ENCODE measurements at places on chromosomes 1 and 21.

GRCh38 chr1:196193896-196194559, 414.2 kb downstream of the KCNT2 start:
- no peak for DNase-seq

DNA sequence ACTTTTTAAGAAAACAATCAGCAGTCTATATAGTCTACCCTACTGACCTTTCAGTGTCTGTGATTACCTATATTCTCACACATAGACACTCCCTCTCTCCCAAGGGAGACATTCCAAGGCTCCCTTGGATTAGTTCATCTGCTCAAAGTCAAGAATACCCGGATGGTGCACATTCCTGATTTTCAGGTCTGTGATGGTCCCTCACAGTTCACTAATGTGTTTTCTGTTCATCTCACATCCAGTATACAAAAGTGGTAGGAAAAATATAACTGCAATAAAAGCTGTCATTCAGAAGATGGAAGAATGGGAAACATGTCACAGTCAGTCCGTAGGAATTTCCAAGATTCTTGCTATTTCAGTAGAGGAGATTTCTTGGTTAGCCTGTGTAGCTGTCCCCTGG, 224.1 kb upstream of the CACYBP start:
- DNase-seq = no peak

DNA sequence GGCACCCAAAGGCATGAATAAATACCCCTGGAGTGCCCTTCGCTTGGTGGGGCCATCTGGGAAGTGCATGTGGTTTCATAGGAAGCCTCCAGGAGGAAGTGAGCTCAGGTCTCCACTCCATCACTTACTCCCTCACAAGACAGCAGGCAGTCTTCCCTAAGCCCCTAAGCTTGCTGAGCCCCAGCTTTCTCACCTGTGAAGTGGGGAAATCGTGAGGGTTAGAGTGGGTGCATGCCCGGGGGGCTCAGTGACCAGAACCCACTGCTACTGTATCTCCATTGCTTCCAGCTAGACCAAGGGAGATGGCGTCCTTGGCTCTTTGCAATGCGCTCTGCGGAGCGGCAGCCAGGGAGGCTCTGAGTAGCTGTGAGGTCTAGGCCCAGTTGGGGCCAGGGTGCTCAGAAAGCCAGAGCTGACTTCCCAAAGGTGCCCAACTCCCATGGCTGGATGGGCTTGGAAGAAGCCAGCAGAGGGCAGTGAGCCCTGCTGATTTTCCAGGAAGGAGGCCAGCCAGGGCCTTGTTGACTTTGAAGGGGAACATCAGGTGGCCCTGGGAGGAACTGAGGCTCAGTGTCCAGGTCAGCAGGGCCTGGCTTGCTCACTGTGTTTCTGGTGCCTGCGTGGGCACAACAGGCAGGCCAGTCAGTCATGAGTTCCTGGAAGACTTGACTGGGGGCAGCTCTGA, 27.3 kb downstream of the CDCP2 start:
- no peak for DNase-seq

- DNase-seq = peak; percentile 89
These were observed 27.8 kb downstream of the ECE1 start for GRCh38 chr1:21262293-21263051.

DNA sequence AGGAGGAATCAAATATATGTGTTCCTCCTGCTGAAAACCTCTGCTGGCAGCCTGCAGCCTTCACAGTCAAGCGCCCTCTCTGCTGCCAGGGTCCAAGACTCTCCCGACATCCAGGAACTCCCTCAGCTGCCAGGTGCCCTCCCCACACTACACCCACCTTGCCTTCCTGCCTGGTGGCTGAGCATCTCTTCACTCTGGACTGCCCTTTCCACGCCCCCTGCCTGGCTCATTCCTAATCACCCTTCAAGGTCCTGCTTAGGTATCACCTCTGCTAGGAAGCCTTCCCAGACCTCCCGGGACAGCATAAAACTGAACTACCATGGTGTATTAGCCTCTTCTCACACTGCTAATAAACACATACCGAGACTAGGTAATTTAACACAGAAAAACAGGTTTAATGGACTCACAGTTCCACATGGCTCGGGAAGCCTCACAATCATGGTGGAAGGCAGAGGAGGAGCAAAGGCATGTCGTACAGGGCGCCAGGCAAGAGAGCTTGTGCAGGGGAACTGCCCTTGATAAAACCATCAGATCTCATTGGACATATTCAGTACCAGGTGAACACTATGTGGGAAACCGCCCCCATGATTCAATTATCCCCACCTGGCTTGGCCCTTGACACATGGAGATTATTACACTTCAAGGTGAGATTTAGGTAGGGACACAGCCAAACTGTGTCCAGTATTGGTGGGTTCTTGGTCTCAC, 15.3 kb downstream of the LDLRAD1 start:
- DNase-seq = peak; percentile 49

DNA sequence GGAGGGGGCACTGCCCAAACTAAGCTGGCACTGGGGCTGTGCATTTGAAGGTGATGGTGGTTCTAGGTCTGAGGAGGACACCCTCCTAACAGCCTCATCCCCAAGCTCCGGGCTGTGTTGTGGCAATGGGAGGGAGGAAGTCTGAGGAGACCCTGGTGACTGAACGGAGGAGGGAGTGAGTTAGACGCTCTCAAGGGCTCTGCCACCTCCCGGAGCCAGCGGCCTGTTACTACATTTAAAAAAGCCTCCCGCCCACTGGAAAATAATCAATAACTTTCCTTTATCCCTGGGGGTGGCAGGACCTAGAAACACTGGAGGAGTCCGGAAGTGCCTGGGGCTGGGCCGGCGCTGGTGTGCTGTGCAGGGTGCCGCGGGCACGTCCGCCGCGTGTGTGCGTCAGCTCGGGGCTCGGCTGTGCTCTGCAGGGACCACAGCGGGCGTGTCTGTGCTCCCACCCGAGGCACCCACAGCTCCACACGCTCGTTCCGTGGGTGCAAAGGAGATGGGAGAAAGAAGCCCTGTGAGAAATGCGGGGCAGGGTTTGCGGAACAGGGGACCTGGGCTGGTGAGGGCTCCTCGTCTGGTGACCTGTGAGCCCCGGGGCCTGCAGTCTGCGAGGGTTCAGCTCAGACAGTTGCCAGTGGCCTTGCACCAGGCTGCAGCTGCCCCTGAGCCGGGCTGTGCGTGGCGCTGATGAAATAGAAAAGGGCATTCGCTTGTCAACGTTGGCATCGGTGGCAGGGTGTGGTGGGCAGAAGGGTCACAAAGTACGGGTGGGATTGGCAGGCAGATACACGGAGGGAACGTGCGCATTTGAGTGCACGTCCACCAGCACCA, 5.3 kb downstream of the SAMD11 start:
- DNase-seq = no peak

GRCh38 chr1:54885807-54886723, 930 bp downstream of the DHCR24 start:
- DNase-seq = no peak

DNA sequence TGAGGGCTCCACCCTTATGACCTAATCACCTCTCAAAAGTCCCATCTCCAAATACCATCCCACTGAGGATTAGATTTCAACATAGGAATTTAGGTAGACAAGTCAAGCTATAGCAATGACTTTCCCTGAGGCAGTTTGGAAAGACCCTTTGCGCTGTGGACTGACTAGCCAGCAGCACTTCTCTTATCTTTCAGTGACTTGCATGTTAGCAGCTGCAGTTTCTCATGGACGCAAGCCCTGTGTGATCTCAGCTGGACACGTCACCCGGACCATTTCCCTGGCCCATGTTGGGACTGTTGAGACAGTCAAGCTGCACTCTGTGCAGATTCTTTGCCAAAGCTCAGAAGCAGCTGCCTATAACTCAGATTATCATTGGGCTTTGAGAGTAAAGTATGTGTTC, 408.1 kb upstream of the USP24 start:
- no peak for DNase-seq

- DNase-seq = peak; percentile 95
These were observed 2.6 kb downstream of the E2F2 start for GRCh38 chr1:23528250-23528978.

Measured in suprapubic skin (tissue), 4 donors.